Adrenal gland (tissue), 19 donors: ENCODE measurements at places on chromosomes 1 and 21.

DNA sequence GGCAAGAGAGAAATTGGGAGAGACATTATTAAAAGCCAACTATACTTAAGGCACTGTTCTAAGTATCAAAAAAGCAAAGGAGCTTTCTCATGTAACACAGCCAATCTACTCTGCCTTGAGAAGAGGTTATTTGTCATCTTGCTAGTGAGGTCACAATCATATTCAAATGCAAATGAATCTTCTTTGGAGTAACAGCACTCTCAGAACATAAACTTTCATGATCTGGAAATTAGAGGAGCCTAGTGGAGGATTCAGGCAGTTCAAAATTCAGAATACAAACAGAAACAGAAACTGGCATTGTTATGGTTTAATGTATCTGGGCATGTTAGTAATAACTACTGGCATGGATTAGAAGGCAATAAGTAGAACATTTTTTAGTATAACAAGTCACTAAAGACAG lies 57.4 kb downstream of the ARID4B start:
- DNase-seq: no peak

GRCh38 chr1:165397944-165398343 lies 41.4 kb upstream of the LMX1A start:
- DNase-seq: no peak

- no peak for DNase-seq
Measured at GRCh38 chr1:180143359-180143758, 11.3 kb upstream of the QSOX1 start.

- DNase-seq: no peak
Measured at GRCh38 chr1:175881246-175881976, 138.0 kb upstream of the TNR start.

DNA sequence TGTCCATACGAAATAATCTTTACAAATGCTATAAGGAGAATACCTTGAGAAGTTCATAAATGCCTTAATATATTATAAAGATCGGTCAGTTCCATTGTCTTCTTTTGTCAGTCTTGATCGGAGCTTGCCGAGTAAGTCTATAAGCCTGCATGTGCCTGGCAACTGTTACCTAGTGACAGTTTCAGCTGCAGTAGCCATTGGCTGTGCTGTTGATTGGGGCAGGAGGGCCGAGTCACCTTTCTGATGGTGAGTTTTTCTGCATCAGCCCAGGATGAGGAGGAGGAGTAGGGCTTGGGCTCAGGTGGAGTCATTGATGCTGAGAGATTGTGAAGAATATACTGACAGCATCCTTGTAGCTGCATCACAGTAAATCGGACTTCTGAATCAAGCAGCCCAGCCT lies 1.9 kb upstream of the GPR52 start:
- no peak for DNase-seq

GRCh38 chr1:225476100-225476511 lies 48.3 kb upstream of the LBR start:
- no peak for DNase-seq

- DNase-seq: no peak
Measured at GRCh38 chr1:207058878-207059867, 6.1 kb downstream of the PFKFB2 start.

GRCh38 chr1:21342961-21343838 lies 52.9 kb upstream of the ECE1 start:
- no peak for DNase-seq

DNA sequence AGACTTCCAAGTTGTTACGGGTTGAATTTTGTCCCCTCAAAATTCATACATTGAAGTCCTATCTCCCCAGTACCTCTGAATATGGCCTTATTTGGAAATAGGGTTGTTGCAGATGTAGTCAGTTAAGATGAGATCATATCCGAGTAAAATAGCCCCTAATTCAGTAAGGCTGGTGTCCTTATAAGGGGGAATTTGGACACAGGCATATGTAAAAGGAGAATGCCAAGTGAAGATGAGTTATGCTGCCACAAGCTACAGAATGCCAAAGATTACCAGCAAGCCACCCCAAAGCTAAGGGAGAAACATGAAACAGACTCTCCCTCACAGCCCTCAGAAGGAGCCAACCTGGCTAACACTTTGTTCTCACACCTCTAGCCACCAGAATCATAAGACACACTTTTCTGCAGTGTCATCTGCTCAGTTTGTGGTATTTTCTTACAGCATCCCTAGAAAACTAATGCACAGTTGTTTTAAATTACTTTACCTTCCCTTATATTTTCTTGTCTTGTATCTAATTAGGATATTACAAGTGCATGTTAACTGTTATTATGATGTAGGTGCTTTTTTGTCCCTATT lies 43.3 kb upstream of the PRDX6 start:
- no peak for DNase-seq

GRCh38 chr1:97163591-97164275 lies 442.1 kb downstream of the PTBP2 start:
- no peak for DNase-seq

- no peak for DNase-seq
Measured at GRCh38 chr1:167747988-167748387, 26.2 kb downstream of the MPZL1 start.

DNA sequence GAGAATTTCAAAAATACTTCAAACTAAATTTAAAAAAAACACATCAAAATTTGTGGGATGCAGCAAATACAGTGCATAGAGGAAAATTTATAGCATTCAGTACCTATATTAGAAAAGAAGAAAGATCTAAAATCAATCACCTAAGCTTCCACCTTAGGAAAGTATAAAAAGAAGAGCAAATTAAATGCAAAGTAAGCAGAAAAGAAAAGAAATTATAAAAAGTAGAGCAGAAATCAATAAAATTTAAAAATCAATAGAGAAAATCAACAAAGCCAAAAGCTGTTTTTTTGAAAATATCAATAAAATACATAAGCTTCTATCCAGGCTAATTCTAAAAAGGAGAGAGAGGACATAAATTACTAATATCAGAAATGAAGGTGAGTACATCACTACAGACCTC lies 255.4 kb downstream of the KCNH1 start:
- DNase-seq: no peak

GRCh38 chr1:208604295-208604694 lies 360.1 kb upstream of the PLXNA2 start:
- DNase-seq: no peak

DNA sequence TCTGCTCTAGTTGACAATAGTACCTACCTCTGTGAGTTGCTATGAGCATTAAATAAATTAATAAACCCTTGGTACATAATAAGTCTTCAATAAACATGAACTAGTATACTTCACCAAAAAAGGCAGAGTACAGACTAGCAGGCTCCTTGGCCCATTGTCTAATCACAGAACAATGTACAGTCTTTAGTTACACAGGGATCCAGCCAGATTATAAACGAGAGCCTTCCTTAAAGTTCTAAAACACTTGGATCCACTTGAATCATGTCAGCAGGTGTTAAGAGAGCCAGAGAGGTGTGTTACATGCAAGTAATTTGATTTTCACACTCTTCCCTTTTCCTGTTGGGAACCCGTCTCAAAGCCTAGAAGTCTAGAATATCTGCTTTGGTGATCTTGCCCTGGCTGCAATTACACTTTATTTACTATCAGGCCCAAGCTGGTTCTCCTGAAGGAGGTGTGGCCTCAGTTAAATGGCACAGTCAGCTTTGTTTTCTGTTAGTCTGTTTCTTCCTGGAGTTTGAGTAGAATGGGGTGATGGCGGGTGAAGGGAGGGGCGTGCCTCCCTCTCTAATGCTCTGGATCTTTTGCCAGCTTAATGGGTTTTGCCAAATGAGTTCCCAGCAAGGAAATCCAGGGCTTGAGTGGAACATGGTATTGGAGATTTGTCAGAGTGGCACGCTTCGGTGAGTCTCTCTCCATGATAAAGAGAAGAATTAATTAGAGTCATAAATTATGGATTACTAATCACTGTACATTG lies 570.9 kb upstream of the CAMK1G start:
- DNase-seq: no peak

- DNase-seq: no peak
Measured at GRCh38 chr1:232806186-232806510, 932 bp downstream of the MAP10 start.

DNA sequence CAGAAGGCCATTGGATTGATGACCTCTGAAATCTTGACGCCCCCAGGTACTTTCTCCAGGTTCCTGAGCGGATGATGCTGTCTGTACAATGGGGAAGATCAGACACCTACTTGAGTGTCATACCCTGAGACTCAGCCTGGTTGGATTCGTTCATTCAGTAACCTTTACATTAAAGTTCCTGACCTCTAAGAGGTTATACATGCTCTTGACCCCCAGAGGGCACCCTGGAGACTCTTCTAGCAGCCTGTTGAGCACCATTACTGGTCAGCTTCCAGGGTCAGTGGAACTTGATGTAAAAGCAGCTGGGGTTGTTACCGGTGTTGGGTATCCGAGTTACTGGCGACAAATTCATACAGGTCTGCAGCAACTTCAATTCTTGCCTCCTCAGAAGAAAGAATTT lies 114.3 kb upstream of the ZNF678 start:
- no peak for DNase-seq

DNA sequence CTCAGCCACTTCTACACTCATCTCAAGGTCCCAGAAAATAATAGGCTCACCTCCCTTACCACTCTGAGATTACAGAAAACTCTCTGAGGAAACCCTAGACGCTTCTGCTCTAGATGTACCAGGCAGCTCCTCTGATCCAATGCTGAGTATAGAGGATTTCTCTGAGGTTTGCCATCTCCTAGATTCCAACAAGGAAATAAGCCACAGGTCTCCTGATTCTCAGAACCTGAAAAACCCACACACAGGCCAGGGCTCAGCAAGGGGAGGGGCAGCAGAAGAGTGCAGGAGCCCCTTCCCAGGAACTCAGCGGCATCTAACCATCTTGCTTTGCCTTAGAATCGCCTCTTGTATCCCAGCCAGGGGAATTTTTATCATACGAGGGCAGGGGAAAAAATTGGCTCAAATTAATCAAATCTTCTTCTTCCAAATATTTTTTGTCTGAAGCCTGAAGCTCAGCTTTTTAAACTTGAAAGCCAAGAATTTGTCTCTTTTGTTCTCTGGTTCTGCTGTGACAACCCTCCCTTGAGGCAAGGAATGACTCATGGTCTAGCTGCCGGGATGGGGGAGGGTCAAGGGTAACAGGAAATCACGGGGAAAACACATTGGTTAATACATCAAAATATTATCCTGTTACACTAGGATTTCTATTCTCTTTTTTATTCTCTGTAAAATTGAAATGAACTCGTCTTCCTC lies 30.8 kb downstream of the GORAB start:
- peak; percentile 86 for DNase-seq

DNA sequence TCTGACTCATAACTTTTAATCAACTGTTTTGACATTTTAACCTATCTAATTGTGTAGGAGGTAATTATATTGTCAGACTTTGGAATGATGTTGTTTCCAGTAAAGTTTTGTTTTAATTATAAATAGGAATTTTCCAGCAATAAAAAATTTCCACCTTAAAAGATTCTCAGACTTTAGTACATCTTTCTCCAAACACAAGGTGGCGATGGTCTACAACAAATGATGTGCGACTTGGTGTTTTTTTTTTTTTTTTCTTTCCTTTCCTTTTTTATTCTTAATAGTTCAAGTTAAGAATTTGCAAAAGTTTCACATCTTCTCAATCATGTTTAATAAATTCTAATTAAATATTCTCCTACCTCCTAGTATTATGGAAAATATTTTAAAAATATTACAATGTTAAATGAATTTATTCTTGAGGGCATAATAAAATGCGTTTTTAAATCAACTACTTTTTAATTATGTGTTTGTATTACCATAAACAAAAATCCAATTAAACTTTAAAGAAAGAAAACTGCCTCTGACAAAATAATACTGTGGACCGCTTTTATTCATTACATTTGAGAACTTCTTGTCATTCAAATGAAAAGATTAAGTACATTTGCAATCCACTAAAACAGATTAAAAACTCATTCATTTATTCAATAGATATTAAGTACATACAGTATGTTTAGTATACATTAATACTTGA lies 4.4 kb upstream of the ADAMTS1 start:
- no peak for DNase-seq

DNA sequence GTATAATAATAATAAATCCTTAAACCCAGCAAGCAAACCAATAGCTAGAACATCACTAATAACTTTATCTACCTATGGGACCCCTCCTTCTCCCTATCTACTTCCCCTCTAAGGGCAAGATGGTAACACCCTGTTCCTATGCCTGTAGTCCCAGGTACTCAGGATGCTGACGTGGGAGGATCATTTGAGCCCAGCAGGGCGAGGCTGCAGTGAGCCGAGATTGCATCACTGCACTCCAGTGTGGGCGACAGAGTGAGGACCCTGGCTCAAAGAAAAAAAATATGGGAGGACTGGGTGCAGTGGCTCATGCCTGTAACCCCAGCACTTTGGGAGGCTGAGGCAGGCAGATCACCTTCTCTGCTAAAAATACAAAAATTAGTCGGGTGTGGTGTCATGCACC lies 143.1 kb upstream of the SLC45A1 start:
- no peak for DNase-seq

- DNase-seq: no peak
Measured at GRCh38 chr1:14910984-14911721, 242.4 kb upstream of the TMEM51 start.

DNA sequence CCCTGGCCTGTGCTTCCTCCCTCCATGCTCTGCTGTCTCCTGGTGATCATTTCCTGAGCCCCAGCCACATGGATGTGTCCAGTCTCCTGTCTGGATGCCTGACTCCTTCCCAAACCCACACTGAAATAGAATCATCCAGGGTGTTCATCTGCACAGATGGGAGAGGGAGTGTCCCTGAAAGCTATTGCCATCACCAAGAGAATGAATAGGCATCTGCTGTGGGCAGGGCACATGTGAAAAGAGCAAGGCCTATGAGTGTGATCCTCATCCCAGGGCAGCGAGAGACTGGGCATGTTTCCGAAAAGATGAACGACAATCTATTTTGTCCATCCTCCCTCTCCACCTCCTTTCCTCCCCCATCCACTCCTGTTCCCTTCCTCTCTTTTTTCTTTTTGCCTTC lies 5.0 kb downstream of the IGSF21 start:
- DNase-seq: no peak

GRCh38 chr1:158806916-158807536 lies 24.1 kb upstream of the MNDA start:
- no peak for DNase-seq
